ENCODE measurements at places on chromosomes 6 and 20. TPM values are rescaled to one million over a fixed set of nuclear protein-coding genes. Genes with fewer than 3 reads are reported as not detected.

- no peak for DNase-seq
Measured at GRCh38 chr6:169949511-169950097, 198.2 kb downstream of the ERMARD start.

The F13A1 gene
- total RNA-seq, result not detected

The TFAP2A gene
- total RNA-seq, result not detected

- no peak for DNase-seq
Measured at GRCh38 chr20:63345328-63346100, 15.6 kb downstream of the CHRNA4 start.

DNA sequence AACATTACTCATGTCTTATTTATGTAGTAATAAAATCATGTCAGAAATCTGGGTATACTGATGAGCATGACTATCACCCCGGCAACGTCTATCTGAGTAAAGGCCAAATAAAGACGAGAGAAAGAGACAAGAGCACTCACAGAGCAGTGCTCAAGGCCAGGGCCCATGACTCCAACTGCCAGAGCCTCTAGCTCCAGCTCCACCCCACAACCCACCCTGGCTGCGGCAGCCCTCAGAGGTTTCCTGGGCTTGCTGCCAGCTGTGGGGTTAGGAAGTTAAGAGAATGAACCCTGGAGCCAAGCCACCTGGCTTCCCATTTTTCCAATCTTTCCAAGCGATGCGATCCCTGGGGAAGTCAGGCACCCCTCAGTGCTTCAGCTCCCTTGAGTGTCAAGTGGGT is 92.0 kb upstream of the PAX1 start:
- DNase-seq, result no peak

The SERPINB6 gene
- 64.7 TPM for total RNA-seq

DNA sequence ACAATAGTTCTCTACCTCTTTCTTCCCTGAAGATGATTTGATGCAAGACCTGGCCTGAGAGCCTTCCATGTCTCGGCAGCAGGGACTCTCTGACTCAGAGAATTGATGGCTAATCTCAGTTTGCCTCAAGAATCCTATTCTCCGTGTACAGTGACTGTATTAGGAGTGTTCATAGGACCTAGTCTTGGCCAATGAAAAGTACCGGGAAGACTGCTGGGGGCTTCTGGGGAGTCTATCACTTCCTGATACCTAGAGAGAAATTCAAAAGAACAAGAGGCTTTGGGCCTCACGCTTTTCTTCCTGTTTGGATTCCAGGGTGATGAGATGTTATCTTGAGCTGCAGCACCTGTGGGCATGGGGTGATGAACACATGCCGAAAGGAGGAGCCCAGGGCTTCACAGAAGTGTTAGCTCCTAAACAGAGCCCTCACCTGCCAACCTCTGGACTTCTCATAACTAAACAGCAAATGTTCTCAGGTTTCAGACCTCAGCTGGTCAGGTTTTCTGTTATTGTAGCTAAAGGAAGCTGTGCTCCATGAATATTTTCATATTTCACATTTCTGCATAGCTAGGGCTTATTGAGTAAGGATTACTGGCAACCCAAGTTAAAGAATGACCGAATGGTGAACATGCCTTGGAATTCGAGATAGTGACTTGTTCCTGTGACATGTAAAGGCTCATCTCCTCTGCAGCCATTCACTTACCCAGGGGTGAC is 323.1 kb upstream of the AGPAT4 start:
- DNase-seq, result no peak

The ARG1 gene
- not detected for total RNA-seq

All from activated CD4-positive, alpha-beta memory T cell treated with anti-CD3 and anti-CD28 coated beads for 36 hours (primary cell).